ENCODE measurements at places on chromosomes 4 and X.

GRCh38 chrX:2677764-2678163, 13.3 kb upstream of the CD99 start:
- peak; percentile 52 for DNase-seq

GRCh38 chr4:7679406-7680040, 244.8 kb upstream of the PSAPL1 start:
- no peak for DNase-seq

- no peak for DNase-seq
These were observed 27.8 kb downstream of the PPP2R2C start for GRCh38 chr4:6444582-6444981.

- no peak for DNase-seq
These were observed 245.2 kb upstream of the DIPK2B start for GRCh38 chrX:45445745-45446412.

GRCh38 chrX:138917781-138918180, 206.3 kb upstream of the FGF13 start:
- DNase-seq, result no peak

- no peak for DNase-seq
These were observed 54.5 kb downstream of the TEX13C start for GRCh38 chrX:125374169-125374568.

DNA sequence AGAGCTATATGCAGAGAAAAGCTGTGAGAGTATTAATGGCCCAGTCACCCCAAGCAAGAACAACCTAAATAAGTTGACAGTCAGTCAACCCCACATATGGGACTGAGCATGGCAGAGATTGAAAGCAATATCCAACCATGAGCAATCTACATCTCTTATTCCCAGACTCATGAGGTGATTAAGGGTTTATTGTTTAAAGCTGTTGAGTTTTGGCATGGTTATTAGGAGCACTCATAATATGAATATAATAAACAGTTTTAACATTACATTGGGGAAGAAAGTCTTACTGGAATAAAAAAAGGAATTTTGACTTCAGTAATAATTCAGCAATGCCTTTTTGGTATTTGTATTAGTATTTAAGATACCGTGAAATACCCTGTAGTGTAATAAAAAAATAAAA, 1627.4 kb downstream of the STIM2 start:
- DNase-seq, result no peak

- peak; percentile 39 for DNase-seq
These were observed 392.5 kb downstream of the BCOR start for GRCh38 chrX:39705290-39705689.

DNA sequence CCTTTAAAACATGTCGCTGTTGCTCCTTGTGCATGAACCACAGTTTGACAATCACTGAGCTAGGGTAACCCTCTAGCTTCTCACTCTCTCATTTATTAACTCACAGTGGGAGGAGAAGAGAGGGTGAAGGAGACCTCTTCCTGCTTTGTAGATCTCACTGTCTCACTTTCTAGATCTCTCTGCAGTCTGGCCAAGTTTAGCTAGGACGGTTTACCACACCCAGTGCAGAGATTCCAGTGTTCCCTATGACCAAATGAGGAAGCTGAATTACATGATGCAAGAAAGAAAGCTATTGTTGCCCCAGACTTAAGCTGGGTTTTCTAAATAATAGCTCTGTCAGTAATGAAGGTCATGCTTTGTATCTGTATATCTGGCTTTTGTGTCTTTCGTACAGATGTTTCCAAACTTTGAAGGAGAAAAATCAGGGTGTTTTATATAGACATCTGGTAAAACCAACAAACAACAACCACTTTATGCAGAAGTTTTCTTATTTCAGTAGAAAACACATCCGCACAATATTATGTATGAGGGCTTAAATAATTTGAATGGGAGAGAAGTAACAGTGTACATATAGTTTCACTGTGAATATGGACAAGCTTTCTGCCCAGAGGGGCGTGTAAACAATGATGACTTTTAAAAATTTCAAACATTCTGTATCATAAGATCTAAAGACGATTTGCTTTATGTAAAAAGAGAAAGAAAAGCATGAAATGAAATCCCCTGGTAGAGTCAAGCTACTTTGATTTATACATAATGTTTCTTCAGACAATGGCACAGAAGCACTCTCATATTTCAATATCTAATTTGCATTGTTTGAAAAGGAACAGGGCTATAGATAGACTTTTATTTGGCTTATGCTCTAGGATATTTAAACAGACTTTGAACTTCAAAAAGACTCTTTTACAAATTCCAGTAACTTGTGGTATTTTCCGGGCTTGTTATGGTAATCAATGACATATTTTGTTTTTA, 582.3 kb downstream of the FSTL5 start:
- DNase-seq, result no peak

- no peak for DNase-seq
These were observed 334.2 kb downstream of the TENM3 start for GRCh38 chr4:182577411-182577810.

GRCh38 chrX:109077788-109078187, 341.4 kb upstream of the IRS4 start:
- no peak for DNase-seq

DNA sequence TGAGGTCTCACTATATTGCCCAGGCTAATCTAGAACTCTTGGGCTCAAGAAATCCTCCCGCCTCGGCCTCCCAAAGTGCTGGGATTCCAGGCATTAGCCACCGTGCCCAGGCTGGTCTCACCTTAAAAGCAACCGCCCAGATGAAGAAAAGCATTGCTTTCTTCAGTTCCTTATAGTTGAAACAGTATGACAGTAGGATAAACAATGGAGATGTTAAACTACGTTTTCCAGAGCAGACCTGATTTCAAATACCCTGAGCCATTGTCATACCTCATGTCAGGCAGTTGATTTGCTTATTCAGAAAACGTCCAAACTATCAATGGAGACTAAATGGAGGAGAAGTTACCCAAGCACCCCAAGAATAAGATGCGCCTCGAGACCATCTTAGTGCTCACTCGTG, 26.3 kb upstream of the TMEM131L start:
- DNase-seq, result no peak

DNA sequence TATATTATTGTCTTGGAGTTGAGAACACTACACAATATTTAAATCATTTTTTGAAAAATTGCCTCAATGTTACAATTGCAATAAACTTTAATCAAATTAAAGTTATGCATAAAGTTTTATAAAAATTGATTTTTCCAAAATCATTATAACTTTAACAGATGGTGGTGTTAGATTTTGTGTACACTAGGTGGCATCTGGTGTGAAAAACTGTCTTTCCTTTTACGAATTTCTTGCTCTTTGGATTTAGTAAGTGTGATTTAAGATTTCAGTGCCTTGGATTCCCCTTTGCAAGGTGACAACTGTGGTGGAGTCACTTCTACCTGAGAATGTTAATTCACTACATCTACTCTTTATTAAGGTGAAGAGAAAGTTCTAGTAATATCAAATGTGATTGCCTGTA, 91.6 kb downstream of the AREG start:
- no peak for DNase-seq

DNA sequence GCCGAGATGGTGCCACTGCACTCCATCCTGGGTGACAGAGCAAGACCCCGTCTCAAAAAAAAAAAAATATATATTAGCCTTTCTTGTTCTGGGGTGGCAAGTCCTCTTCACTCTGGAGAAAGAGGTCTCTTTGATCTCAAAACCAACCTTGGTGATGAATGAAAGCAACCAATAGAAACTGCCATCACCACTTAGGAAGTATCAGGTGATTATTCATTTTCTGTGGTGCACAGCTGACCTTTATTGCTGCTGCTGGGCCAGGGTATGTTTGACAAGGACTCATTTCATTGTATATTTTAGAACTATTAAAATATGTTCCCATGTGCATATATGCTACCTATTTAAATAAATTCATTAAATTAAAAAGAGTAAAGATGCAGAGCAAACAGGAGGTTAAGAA, 76.0 kb upstream of the KIT start:
- no peak for DNase-seq

- no peak for DNase-seq
These were observed 1.2 kb downstream of the GPC3 start for GRCh38 chrX:133983974-133984845.

DNA sequence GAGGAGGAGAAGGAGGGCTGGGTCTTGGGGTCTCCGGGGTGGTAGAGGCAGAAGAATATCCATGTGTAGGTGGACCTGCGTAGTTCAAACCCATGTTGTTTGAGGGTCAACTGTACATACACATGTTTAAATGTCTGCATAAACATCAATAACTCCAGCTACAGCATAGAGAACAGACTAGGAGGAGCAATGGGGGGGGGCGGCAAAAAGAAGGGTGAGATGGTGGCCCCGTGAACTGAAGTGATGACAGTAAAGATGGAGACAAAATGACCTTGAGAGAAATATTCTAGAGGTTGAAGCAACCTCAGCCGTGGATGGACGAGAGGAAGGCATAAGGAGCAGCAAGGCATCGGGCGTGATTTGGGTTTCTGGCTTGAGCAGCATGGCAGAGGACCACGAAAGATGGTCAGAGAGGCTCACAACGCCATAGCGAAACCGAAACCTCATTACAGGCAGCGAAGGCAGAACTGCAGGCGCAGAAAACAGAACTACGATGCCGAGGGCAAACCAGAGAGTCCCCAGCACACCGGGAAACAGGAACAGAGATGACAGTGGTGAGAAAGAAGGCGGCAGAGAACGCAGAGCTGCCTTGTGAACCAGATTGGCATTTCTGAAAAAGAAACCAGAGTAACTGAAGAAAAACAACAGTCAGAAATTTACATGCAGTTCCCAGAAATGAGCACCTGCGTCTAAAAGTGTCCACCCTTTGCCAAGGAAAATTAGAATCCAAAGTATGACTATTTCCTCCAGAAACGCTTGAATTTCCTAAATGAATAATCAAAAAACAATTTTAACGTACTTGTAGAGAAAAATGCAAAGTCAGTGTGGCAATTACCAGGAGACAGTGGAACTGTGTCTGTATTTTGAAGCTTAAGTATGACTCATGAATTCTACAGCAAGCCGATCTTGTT, 50.3 kb upstream of the ENPP6 start:
- DNase-seq, result no peak

DNA sequence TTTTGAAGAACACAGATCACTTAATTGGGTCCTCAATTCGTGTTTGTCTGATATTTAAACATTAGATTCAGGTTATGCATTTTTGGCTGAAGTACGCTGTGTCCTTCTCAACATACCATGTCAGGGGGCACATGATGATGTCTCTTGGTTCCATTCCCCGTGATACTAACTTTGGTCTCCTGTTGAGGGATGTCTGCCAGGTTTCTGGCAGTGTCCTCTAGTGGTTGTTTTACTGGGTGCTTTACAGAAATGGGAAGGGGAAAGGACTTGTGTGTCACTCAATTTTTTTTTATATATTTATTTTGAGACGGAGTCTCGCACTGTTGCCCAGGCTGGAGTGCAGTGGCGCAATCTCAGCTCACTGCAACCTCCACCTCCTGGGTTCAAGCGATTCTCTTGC, 58.2 kb downstream of the WWC2 start:
- DNase-seq, result no peak

- no peak for DNase-seq
These were observed 27.1 kb upstream of the REST start for GRCh38 chr4:56880572-56880971.

DNA sequence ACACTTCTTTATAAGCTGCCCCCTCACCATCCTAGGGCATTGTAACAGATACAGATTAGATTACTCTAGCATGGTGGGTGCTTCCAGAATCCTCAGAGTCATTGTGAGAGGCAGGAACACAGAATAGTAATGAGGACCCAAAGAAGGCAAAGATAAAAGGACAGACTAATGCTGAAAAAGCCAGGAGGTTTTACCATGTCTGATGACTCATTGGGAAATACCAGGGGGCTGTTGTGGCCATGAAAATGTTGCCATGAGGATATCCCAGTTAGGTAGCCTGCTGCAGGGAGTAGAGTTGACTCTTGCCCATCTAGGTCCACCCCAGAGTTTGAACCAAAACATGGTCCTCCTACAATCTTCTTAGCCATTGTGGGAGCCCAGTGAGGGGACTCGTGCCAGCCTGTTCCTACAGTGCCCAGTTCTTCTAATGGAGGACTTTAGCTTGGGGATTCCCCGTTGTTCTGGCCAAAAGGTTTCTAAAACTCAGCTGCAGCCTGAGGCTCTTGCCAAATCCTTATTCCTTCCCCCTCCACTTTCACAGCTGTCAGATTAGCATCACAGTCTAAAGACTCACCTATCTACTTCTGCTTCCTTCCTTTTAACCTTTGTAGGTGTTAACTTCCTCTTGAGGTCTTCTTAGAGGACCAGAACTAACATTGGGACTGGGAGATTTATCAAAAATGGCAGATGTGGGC, 586.0 kb upstream of the AADAT start:
- no peak for DNase-seq

DNA sequence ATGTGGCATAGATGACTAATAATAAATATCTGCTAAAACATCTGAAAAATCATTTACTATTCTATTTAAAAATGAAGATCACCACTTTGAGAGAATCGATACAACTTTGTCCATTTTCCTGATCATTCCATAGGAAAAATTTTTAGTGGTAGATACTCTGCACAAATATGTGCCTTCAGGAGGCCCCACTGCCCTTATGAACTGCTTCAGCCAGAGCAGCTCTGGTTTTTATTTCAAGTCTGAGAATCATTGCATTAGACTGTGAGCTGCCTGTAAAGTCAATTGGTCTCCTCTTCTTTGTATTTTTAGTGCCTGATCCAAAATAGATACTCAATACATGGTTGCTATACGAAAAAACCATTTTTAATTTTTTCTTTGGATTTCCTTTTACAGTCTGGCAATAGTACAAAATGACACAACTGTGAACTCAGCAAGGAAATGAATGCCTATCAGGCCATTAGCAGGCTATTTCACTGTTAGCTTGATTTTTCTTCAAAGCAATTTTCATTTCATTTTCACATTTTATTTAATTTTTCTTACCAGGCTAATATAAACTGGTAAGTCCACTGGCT, 69.1 kb downstream of the SHISA3 start:
- no peak for DNase-seq

GRCh38 chr4:90165883-90166282, 38.7 kb downstream of the CCSER1 start:
- no peak for DNase-seq

- DNase-seq, result no peak
These were observed 48.4 kb downstream of the ATP8A1 start for GRCh38 chr4:42608551-42608950.

GRCh38 chrX:40340116-40340515, 240.7 kb upstream of the ATP6AP2 start:
- DNase-seq, result no peak

DNA sequence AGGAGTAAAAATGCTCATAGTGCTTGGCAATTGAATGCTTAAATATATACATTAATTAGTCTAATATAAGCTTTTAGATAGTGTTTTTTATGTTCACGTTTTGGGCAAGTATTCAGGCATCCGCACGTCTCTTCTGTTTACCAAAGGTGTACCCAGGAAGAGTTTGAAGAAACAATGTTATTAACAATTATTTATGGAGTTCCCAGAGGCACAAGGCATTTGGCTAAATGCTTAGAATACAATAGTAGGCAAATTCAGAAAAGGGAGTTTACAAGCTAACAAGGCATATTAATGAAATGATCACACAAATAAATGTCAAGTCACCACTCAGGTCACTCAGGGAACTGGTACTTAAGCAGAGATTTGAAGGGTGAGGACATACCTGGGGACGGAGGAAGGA, 294.8 kb downstream of the TENM3 start:
- no peak for DNase-seq
